ENCODE measurements at places on chromosomes 6 and 20.

DNA sequence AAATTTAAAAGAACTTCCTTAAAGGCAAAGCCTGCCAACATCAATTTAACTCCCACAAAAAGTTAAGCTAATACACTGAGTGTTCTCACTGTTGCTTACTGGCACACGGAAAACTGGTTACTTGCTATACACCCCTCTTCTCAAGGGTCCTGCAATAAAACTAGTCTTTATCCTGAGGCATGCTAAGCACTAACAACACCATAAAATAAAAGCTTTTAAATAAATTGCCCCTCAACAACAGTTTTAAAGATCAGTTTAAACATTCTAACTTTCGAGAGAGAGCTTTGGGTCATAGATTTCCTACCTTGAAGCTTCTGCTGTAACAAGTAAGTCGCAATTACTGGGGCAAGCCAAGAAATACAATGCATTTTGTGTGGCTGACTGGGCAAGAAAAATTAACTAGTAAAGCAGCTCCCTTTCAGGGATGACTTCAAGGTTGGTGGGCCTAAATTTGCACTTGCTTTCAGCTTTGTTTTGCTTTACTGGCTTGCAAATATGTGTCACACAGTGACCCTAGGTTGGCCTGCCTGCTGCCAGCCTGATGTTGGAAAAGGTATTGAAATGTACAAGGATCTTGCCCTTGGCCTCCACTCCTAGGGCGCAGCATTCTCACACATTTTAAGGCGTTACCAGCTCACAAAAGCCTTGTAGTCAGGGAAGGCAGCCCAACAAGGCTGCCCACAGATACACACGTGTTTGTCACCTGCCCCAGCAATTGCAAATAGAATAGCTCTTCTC lies 4.0 kb upstream of the HEY2 start:
- no peak for DNase-seq

GRCh38 chr6:132300323-132300949 lies 100.8 kb downstream of the MOXD1 start:
- DNase-seq, result peak; percentile 58

DNA sequence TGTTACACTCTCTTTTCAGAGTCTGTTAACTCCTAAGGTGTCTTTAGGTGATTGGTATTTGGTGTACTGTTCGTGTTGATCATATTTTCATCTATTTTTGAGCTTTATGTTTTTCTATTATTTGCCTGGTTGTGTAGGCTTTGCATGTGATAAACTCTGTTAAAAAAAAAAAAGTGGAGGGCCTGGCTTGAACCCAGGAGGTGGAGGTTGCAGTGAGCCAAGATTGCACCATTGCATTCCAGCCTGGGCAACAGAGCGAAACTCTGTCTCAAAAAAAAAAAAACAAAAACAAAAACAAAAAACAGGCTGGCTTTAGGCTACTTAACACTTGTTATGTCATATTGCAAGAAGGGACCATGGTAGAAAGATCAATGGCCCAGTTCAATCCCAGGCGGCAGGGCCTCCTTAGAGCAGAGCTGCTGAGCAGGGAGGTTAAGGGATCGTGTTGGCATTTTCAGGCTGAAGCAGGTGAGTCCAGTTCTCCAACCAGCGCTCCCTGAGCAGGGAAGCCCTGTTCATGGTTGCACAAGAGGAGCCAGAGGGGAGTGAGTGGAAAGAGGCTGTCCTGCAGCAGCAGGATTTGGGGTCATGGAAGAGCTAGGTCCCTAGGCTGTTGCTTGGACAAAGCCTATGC lies 8.5 kb downstream of the PYGB start:
- DNase-seq, result no peak

DNA sequence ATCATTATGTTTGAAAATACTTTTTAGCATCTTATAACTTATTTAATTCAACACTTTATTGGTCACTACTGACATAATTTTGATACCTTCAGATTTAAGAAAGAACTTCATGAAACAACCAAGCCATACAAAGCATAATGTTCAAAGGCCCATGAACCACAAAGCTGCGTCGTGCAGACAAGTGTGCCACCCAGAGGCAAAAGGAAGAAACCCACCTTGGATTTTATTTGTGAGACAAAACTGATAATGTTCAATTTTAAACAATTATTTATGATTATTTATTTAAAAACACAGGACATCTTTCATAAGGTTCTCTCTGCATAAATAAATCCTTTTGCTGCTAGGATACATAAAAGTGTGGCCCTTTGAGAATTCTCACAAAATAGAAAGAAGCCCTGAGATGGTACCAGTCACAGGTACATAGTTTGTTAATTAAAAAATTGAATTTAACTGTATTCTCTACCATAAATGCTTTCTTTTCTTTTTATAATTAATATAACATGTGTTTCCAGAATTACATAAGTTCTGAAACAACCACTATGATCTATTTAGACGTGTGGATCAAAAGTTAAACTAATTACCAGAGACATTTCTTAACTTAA lies 143.7 kb downstream of the RALGAPA2 start:
- peak; percentile 18 for DNase-seq

- no peak for DNase-seq
Measured at GRCh38 chr6:64789476-64789875, 917.5 kb downstream of the EYS start.

DNA sequence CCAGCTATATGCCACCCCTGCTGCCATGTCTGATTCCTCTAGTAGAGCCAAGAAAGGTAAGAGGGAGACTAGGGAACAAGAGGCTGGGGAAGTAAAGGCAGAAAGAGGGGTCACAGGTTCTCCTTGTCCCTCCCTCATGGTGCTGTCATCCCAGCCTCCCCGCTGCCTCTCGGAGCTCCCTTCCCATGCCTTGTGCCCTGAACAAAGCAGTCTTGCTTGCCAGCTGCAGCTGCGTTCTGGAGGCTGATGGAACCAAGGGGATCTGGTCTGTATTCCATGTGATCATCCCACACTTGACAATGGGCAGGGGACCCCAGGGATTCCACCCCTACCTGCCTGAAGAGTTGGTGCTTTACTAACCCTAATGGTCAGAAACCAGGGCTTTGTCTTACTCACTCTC lies 61.4 kb downstream of the DAAM2 start:
- no peak for DNase-seq

GRCh38 chr6:159729598-159730331 lies 2.5 kb downstream of the WTAP start:
- peak; percentile 16 for DNase-seq

- DNase-seq, result no peak
Measured at GRCh38 chr6:118939683-118940082, 4.7 kb upstream of the MCM9 start.

DNA sequence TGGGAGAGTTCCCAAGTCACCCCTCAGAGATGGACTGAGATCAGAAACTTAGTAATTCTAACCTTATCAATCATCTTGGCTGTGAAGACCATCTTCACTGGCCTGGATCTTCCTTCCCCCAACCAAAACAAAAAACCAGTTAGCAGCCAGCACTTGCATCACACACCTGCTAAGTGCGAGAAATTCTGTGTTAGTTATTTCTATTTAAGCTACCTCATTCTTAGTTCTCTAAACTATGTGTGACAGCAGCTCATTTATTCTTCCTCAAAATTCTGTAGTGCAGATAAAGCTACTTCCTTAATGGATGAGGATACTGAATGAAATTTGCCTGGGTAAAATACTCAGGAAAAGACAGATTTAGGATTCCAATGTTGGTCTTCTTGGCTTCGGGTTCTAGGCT lies 18.2 kb upstream of the TAGAP start:
- no peak for DNase-seq

- DNase-seq, result no peak
Measured at GRCh38 chr6:20830576-20830975, 296.3 kb downstream of the CDKAL1 start.

DNA sequence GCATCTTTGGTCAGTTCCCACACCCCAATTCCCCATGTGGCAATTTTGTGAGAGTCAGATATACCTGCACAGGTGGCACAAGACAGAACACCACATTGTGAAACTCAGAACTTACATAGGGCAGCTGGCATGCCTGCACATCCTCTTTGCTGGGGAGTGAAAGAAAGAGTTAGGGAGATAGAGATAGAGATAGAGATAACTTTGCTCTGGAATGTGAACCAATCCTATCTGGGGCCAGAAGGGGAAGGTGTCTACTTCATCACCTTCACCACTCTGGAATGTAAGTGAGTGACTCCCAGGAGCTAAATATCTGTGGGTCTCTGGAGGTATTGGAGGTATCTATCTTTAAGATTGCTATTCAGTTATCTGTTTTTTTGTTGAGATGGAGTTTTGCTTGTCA lies 289.2 kb downstream of the OGFRL1 start:
- DNase-seq, result no peak

DNA sequence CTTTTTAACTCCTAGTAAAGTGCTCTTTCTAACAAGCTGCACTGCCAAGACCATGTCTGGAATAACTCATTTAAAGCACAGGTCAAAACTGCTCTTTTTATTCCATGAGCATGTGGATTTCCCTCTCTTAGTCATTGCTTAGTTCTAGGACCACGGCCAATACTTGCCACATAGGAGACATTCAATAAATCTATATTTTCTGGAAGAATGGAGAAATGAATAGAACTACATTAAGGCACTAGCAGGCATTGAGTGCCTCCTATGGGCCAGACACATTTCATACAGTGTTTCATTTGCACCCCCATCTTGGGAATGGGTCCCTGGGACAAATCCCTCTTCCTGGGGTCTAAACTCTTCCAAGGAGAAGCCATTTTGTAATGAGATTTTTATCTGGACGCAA lies 552.8 kb upstream of the CITED2 start:
- no peak for DNase-seq

GRCh38 chr6:116767715-116768114 lies 2.2 kb upstream of the FAM162B start:
- DNase-seq, result no peak

DNA sequence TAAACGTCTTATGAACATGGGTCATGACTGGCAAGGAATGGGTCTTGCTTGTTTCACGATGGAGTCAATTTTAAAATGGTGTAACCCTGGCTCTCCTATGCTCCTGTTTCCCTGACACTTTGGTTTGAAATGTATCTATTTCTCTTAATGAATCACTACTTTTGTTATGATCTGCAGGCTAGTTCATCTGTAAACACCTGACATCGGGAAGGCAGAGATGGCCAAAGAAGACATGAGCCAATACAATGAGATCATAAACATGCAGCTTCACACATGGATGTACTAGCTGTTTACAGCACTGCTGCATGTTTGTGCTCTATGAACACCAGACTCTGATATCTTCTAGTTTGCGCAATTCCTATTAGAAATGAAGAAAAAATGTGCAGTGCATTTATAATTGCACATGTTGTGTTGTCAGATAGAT lies 11.0 kb upstream of the RAD21L1 start:
- DNase-seq, result no peak

GRCh38 chr6:5471637-5472398 lies 210.5 kb downstream of the FARS2 start:
- DNase-seq, result no peak

DNA sequence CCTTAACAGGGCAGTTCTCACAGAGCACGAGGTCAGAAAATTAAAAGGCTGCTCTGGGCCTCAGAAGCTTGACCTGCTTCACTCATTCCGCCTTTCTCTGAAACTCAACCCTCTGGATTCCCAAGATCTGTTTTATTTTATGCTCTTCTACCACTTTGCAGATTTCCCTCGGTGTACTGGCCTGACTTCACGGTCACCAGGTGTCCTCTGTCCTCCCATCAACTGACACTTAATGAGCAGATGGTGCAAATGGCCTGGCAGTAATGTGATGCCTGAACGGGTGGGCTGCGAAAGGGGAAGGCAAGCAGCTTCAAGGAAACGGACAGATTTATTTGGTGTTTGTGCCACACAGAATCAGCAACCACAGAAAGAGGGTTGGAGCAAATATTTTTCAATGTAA lies 169.7 kb upstream of the TFAP2D start:
- DNase-seq, result no peak

DNA sequence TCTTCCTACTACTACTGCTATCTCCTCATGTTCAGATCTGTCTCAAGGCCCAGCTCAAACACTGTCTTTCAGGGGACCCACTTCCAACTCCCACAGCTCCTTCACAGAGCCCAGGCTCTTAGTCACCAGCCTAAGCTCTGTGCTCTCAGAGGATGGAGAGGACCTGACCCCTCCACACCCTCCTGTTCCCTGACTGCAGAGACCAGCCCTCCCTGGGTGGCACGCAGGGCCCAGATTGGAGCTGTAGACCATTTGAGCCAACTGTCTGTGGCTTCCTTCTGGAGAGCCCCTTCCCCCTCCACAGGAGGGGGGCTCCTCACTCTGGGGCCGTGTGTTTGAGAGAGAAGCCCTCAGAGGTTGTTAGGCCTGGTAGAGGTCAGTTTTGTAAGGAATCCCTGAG lies 9.8 kb downstream of the SNPH start:
- DNase-seq, result no peak

DNA sequence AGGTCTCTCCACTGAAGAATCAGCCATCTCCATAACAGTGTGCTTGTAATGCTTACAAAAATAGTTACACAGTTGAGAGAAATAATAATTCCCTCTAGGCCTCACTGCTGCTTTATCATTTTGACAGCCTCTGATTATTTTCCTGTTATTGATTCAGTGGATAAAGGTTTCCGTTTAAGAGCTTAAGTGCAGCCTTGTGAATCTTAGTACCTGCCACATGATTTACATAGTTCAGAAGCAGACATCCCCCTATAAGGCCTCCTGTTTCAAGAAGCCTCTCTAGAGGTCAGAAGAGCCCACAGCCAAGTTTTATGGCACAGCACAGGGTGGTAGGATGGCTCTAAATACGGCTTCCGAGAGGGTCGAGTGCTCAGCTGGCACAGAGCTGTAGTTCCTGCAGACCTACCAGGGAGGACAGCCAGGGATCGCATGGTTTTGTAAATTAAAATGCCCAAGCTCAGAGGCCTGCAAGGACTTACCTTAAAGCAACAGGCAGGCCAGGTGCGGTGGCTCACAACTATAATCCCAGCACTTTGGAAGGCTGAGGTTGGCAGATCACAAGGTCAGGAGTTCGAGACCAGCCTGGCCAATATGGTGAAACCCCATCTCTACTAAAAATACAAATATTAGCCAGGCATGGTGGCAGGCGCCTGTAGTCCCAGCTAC lies 17.6 kb upstream of the PYGB start:
- DNase-seq, result no peak

DNA sequence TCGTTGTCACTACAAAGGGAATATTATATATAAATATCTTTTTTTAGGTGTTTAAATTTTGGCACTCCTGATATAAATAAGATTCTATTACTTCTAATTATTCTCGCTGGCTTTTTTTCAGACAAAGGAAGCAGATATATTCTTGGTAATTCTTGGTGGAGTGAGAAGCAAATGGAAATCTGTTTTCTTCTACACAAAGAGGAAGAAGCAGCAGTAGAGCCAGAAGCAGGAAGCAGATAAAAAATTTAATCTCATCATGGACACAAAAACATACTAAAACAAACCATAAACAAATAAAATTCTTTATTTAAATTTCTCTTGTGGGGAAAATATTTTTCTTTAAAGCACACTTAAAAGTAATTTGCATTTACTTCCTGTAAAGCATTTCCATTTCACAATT lies 3.7 kb upstream of the KIAA0319 start:
- no peak for DNase-seq

GRCh38 chr6:101747716-101748115 lies 354.2 kb downstream of the GRIK2 start:
- no peak for DNase-seq

- DNase-seq, result no peak
Measured at GRCh38 chr6:15475261-15475660, 187.6 kb downstream of the DTNBP1 start.

Data from memory B cell (primary cell).